ENCODE measurements at places on chromosomes 2 and 18.

DNA sequence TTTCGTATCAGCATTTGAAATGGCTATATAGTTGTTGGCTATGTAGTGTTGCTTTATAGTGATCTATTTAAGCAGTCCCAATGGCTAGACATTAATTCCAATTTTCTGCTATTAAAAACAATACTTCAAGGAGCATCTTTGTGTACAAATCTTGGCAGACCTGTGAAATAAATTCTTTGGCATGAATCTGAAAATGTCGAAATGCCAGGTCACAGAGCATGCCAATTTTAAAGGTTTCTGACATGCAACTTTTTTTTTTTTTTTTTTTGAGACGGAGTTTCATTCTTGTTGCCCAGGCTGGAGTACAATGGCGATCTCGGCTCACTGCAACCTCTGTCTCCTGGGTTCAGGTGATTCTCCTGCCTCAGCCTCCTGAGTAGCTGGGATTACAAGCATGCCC lies 26.8 kb upstream of the CABLES1 start:
- no peak for DNase-seq

- DNase-seq, result no peak
These were observed 650.6 kb downstream of the SLC4A3 start for GRCh38 chr2:220278022-220278421.

DNA sequence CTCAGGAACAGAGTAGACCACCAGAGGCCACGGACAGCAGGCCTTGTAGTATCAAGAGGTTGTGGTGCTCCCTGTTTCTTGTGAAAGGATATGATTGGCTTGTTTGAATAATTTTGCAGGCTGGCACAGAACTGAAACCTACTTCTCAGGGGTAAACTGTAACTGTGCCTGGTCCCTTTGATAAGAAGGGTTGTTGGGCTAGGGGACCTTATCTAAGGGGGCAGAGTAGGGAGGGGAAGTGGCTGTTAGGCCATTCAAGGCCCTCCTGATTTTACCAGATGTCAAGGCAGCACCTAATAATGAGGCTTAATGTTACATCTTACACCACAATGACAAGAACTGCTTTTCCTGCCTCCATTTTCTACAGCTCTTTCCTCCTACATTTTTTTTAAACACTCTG lies 45.6 kb downstream of the GPR39 start:
- DNase-seq, result no peak

DNA sequence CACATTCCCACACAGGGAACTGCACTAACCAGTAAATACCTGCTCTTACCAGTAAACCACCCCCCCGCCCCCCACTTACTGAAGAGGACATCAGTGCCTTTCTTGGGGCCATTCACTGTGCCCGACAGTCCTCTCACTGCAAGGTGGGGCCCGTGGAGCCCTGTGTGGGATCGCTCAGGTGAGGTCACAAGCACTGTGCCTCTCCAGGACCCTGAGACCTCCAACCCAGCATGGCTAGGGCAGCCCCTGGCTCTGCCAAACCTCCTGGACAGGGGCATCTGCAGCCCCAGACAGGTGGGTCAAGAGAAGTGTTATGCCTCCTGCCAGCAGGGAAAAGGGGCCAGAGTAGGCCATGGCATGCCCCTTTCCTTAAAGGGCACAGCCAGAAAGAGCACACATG lies 6.7 kb upstream of the NEURL3 start:
- DNase-seq, result no peak

- no peak for DNase-seq
These were observed 38.1 kb downstream of the SCN2A start for GRCh38 chr2:165277295-165277694.

GRCh38 chr2:71933467-71934319 lies 214.0 kb downstream of the CYP26B1 start:
- no peak for DNase-seq

- no peak for DNase-seq
These were observed 223.2 kb downstream of the PMAIP1 start for GRCh38 chr18:60123031-60123430.

DNA sequence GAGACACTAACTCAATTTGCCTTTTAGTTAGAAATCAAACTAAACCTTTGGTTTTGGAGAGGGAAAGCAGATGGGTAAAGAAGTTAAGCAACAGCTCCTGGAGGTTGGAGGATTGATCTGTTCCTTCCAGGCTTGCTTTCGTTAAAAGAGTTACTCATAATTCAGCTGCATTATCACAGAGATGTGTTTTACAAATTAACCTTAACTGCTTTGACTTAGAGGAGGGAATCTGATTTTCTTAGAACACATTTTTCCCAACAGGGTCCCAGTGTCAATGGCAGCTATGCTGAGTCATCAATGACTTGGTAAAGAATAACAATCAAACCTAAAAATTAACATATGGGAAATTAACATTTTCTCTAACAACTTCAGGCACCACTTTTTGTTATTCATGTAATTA lies 113.4 kb downstream of the COPS8 start:
- no peak for DNase-seq

DNA sequence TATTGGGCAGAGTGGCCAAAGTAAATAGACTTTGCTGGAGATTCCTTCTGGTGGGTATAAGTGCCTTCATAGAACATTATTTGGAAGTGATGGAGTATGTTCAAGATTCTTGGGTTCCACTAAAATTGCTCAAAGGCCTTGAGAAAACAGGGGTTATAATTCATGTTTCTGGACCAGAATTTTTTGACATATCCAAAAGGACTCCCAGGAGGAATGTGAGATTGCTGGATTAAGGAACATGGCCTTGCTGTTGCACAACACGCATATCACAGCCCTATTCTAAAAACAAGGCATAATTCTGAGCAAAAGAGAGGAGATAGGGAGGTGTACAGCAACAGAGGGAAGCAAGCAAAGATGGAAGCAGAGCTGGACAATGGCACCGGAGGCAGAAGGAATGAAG lies 111.7 kb upstream of the TNP1 start:
- DNase-seq, result no peak

- DNase-seq, result no peak
These were observed 188.1 kb downstream of the ARL4C start for GRCh38 chr2:234308813-234309195.

DNA sequence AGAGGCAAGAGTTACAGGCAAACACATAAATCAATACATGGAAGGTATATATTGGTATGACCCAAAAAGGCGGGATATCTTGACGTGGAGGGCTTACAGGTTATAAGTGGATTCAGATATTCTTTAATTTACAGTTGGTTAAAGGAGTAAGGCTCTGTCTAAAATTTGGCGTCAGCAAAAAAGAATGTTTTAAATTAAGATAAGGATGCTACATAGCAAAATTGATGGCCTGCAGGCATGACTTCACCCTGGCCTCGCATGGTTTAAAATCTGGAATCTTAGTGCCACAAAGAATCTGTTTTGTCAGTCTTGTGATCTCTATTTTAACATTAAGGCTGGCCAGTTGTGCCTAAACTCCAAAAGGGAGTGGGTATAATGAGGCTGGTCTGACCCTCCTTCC lies 58.4 kb upstream of the REL start:
- DNase-seq, result no peak

GRCh38 chr2:239687441-239687840 lies 286.6 kb upstream of the HDAC4 start:
- no peak for DNase-seq

- no peak for DNase-seq
These were observed 30.9 kb downstream of the EPHA4 start for GRCh38 chr2:221541131-221541735.

DNA sequence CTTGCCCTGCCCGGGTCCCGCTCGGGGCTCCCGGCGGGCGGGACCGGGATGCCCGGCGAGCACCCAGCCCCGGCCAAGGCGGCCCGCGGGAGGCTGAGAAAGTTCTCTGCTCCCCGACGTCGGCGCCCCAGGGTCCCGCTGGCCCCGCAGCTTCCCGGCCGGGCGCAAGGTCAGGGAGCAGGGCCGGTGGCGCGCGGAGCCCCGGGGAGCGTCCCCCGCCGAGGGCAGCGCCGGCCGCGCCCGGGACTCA lies 331 bp downstream of the SERPINE2 start:
- DNase-seq, result no peak

Data from left kidney (tissue), 8 donors.